H1 (cell line): ENCODE measurements at places on chromosomes 4 and X. TPM values are rescaled to one million over a fixed set of nuclear protein-coding genes. Genes with fewer than 3 reads are reported as not detected.

The FGF5 gene
- not detected in 2 replicates for total RNA-seq

The TMPRSS11D gene
- not detected in 2 replicates for total RNA-seq

The TCEAL6 gene
- total RNA-seq = not detected in 2 replicates

The FAM9B gene
- not detected in 2 replicates for total RNA-seq

The SMAD1 gene
- 22.0 and 22.6 TPM in 2 replicates for total RNA-seq

The BEX3 gene
- 310 and 330 TPM in 2 replicates for total RNA-seq

The SPANXA2 gene
- total RNA-seq = not detected in 2 replicates

The SLIT2 gene
- total RNA-seq = 11.7 and 13.7 TPM in 2 replicates

The MAGEC2 gene
- not detected in 2 replicates for total RNA-seq

DNA sequence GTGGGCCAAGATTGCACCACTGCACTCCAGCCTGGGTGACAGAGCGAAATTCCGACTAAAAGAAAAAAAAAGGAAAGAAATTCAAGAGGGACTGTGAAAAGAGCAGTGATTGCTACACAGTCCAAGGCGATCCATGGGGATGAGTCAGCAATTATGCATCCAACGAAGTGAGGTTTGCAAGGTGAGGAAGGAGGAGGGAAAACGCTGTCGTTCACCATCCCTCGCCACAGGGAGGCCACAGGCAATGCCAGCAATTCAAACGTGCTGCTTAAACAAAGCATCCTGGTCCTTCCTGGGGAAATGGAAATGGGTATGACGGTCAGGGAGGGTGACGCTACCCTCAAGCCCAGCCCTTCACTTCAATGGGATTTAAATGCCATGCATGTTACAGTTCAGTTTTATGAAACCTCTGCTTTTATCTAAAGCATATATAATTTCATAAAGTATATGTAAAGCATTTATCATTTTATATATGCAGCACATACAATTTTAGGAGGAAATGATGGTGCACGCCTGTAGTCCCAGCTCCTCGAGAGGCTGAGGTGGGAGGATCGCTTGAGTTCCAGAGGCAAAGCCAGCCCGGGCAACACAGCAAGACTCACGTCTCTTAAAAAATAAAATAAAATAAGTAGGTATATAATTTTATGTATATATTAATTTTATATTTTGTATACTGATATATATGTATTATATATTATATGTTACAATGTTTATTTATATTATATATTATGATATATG, 108.7 kb downstream of the DHRSX start:
- DNase-seq = peak; percentile 59
- H3K36me3 ChIP-seq = peaks cover 9% of the 10 kb centered on the region
- H3K4me3 ChIP-seq = no peak overlapping the region
- no peak overlapping the region for H3K27ac ChIP-seq
- H3K27me3 ChIP-seq = no peaks in the 10 kb centered on the region
- H3K4me1 ChIP-seq = no peaks in the 10 kb centered on the region

DNA sequence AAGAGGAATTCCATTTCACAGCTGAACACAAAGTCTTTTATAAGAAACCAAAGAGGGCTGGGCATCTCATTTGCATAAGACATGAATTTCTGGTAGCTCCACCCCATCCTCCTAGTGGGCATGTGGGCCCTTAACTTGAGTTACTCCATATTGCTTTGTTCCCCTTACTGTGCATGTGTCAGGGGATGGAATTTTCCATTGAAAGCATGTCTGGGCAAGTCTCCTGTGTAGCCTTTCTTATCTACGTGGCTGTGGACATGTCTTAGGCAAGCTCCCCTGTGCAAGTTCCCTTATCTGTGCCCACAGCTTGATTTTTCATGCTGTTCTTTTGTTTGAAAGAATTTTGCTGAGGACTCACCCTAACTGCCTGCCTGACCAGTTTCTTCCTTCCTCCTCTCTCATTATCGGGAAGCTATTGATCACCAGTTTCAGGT, 123.5 kb upstream of the JADE1 start:
- H3K27ac ChIP-seq = no peak overlapping the region
- H3K36me3 ChIP-seq = no peaks in the 10 kb centered on the region
- H3K4me3 ChIP-seq = no peak overlapping the region
- no peaks in the 10 kb centered on the region for H3K27me3 ChIP-seq

DNA sequence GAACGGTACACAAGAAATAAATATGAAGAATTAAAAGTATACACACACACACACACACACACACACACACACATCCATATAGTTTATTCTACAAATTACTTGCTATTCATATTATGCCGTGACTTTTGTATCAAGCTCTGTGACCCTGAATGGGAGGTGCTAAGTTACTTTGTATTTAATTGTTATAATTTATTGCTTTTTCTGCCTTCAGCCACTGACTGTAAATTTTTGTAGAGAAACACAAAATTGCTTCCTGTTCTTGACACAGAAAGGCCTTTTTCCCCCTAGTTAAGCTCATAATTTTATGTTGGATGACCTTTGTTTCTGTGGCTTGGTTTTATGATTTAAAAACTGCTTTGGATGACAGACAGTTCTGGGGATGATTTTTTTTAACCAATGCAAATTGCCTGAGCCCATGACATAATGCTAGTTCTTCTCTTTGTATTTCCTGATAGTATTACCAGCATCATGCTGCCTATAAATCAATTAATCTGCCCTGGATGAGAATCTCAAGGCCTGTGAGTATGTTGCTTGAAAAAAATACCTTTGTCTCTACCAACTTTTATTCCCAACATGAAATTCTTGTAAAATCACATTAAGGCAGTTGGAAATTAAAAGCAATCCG, 140.0 kb downstream of the FMR1NB start:
- no peak for DNase-seq
- H3K4me1 ChIP-seq = no peaks in the 10 kb centered on the region
- no peaks in the 10 kb centered on the region for H3K36me3 ChIP-seq
- H3K27me3 ChIP-seq = no peaks in the 10 kb centered on the region

DNA sequence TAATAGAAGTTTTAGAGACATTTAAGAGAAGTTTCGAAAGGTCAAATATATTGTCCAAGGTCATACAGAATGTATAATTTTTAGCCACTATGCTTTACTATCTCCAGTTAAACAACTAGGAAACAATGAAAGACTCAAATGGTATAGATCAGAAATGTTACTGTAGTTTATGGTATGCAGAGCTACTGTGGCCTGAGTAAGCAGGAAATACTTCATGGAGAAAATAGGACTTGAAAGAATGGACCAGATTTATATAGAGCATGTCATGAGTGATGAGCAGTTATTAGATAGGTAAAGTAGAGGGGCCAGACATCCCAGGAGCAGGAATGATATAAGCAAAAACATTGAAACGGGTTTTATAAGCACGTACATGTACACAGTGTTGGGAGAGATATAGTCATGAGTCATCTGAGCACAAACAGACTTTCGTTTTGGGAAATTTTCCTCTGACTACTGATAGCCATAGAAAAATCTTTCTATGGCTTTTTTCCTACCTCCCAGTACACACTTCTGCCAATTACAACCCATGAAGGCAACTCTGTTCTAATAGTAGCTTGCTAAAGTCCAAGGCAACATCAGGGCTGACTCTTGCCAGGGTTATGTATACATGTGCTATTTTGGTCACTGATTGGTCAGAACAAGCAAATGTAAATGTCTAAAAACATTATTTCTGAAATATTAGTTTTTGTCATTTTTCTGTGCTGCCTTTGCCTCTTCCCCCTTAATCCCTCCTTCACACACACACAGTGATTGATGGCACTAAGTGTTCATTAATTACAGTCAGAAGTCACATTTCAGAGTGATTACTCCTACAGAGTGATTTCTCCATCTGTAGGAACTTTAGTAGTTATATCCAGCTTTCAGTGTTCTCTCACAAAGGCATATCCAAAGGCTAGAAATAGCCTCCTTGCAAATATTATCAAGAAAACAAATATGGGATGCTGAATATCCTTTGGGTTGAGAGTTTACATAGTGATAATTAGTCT, 198.7 kb downstream of the ENOX2 start:
- H3K4me3 ChIP-seq = no peak overlapping the region
- H3K4me1 ChIP-seq = no peaks in the 10 kb centered on the region
- no peaks in the 10 kb centered on the region for H3K36me3 ChIP-seq
- DNase-seq = no peak
- no peak overlapping the region for H3K27ac ChIP-seq
- no peaks in the 10 kb centered on the region for H3K27me3 ChIP-seq

GRCh38 chr4:44652002-44652401, 577 bp upstream of the YIPF7 start:
- H3K27me3 ChIP-seq = no peaks in the 10 kb centered on the region
- no peak overlapping the region for H3K27ac ChIP-seq
- H3K4me3 ChIP-seq = no peak overlapping the region
- no peak for DNase-seq
- no peaks in the 10 kb centered on the region for H3K36me3 ChIP-seq
- H3K4me1 ChIP-seq = no peaks in the 10 kb centered on the region

DNA sequence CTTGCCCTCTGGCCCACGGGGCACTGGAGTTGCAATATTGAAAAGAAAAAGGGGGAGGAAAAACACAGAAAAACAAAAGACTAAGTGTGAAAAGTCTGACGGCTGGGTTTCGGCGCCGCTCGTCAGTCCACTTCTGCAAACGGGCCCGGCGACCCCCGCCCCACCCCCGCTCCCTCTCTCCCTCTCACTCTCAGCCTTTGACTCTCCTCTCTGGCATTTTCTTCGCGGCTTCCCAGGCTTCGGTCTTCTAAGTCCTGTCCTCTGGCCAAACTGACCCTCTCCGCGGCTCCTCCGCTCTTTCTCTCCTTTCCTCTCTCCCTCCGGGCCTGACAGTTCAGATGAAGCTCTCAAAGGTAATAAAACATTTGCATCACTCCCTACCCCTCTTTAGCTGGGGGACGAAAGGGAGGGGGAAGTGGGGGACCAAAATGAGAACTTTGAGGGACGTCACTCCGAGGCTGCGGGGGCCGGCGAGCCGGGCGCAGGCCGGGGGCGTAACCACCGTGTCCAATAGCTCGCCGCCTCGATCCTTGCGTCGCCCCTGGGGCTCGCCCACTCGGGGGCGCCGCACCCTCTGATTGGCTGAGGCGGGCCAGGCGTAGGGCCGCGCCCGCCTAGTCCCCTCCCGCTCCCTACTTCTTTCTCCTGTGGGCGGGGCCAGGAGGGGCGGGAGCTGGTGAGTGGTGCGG, at the start of gene NKX6-1:
NKX6-1 (minus strand) TSS at position 358 of the 689 bp plus-strand sequence. CDS start 1,064 bp downstream, outside the sequence.
- peaks cover 8% of the 10 kb centered on the region for H3K4me1 ChIP-seq
- H3K27ac ChIP-seq = no peak within 1 kb of the TSS
- H3K27me3 ChIP-seq = peaks cover 85% of the 10 kb centered on the region
- H3K36me3 ChIP-seq = no peaks in the 10 kb centered on the region
- H3K4me3 ChIP-seq = peak within 1 kb of the TSS; percentile 52

DNA sequence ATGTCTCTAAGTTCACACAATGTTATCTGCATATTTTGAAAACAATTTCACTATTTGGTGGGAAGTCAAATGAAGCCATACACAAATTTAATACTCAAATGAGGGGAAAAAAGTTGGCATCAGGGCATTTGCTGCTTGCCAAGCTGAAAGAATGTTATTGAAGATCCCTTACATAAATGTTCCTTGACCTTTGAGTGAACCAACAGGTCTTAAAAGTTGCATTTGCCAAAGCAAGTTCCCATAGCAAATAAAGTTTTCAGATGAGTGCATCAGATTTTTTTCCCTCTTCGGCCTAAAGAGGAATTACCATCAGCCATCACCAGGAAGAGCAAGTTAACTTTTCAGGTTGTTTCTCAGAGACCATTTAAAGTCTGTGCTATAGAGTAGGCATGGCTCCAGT, 115.9 kb downstream of the COX18 start:
- DNase-seq = no peak
- no peak overlapping the region for H3K27ac ChIP-seq
- no peaks in the 10 kb centered on the region for H3K27me3 ChIP-seq
- H3K36me3 ChIP-seq = no peaks in the 10 kb centered on the region
- no peak overlapping the region for H3K4me3 ChIP-seq

DNA sequence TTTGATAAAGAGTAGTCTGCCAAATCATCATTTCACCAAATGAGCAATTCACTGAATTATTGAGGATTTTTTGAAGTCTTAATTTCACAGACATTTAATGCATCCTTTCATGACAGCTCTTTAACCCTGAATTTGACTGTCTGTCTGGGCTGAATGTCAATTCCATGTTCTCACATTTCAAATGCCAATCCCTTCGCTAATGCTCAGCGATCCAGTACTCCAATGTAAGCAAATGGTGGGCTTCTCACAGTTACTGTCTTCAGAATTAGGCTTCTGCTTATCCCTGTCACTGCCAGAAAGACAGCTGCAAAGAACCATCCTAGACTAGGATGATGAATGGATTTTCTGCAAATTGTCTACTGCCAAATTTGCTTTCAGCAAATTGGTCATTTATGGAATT, 36.2 kb upstream of the USP38 start:
- no peaks in the 10 kb centered on the region for H3K36me3 ChIP-seq
- H3K4me1 ChIP-seq = no peaks in the 10 kb centered on the region
- H3K27ac ChIP-seq = no peak overlapping the region

DNA sequence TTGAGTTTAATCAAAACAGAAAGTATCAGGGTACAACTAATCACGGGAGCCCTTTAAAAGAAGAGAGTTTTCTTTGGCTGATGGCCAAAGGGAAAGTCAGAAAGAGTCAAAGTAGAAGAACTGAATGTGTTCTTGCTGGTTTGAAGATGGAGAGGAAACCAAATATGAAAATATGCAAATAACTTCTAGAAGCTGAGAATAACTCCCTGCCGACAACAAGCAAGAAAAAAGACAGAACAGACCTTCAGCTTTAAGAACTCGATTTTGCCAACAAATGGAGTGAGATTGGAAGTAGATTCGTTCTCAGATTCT, 903.8 kb downstream of the STIM2 start:
- no peak for DNase-seq
- no peak overlapping the region for H3K27ac ChIP-seq
- no peak overlapping the region for H3K4me3 ChIP-seq
- no peaks in the 10 kb centered on the region for H3K27me3 ChIP-seq
- H3K4me1 ChIP-seq = no peaks in the 10 kb centered on the region

- no peak overlapping the region for H3K27ac ChIP-seq
- H3K36me3 ChIP-seq = no peaks in the 10 kb centered on the region
- H3K4me1 ChIP-seq = no peaks in the 10 kb centered on the region
- H3K4me3 ChIP-seq = no peak overlapping the region
Observed at GRCh38 chr4:113659127-113659526, 102.4 kb downstream of the CAMK2D start.

GRCh38 chrX:154091678-154092077, 5.8 kb downstream of the MECP2 start:
- H3K27me3 ChIP-seq = no peaks in the 10 kb centered on the region
- H3K4me3 ChIP-seq = no peak overlapping the region
- peaks cover 2% of the 10 kb centered on the region for H3K4me1 ChIP-seq
- peaks cover 7% of the 10 kb centered on the region; the same call in 1 of the 2 replicates for H3K36me3 ChIP-seq
- DNase-seq = no peak

- no peak for DNase-seq
- no peaks in the 10 kb centered on the region for H3K27me3 ChIP-seq
- H3K4me1 ChIP-seq = peaks cover 2% of the 10 kb centered on the region; the same call in 1 of the 2 replicates
- no peak overlapping the region for H3K4me3 ChIP-seq
- 0 out of 2 replicates have a peak overlapping the region, but pooled peaks have one; percentile 45 for H3K27ac ChIP-seq
- no peaks in the 10 kb centered on the region for H3K36me3 ChIP-seq
Observed at GRCh38 chrX:39772057-39772832, 325.5 kb downstream of the BCOR start.

- DNase-seq = no peak
- H3K4me1 ChIP-seq = no peaks in the 10 kb centered on the region
- no peaks in the 10 kb centered on the region; the same call in 1 of the 2 replicates for H3K36me3 ChIP-seq
- no peak overlapping the region for H3K27ac ChIP-seq
- no peak overlapping the region for H3K4me3 ChIP-seq
- H3K27me3 ChIP-seq = no peaks in the 10 kb centered on the region
Observed at GRCh38 chr4:145812919-145813318, 125.7 kb downstream of the ZNF827 start.
